ENCODE measurements at places on chromosomes 5 and 9.

DNA sequence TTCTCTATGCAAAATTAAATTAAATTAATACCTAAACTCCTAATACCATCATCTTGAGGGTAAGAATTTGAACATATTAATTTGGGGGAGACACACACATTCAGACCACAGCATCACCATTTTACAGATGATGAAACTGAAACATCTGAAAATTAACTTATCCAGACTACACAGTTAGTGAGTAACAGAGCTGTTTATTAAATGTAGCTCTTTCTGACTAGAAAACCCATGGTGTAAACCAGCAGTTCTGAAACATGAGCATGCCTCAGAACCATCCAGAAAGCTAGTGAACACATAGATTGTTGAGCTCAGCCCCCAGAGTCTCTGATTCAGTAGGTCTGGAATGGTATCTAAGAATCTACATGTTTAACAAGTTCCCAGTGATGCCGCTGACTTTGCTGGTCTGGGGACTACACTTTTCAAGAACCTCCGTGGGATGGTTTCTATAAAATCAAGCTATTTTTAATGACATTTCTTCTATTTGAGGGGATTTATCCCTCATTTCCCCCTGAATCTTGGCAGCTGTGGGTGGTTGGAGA lies 113.5 kb downstream of the RORB start:
- DNase-seq = no peak

DNA sequence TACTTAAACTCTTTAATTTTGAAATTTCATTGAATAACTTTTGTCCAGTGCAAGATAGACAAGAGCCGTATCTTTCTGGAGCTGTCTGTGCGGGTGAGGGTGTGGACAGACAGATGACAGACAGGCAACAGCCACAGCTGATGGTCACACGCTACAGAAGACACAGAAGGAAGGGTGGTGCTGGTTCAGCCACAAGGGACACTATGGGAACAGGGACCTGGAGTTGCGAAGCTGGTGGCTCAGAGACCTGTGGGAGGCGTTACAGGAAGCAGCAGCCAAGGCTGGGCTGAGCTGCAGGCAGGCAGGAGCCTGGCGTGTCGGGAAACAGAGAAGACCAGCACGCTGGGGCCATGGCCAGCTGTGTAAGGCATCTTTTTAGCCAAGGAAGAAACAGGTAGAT lies 104.4 kb downstream of the WNK2 start:
- DNase-seq = no peak

DNA sequence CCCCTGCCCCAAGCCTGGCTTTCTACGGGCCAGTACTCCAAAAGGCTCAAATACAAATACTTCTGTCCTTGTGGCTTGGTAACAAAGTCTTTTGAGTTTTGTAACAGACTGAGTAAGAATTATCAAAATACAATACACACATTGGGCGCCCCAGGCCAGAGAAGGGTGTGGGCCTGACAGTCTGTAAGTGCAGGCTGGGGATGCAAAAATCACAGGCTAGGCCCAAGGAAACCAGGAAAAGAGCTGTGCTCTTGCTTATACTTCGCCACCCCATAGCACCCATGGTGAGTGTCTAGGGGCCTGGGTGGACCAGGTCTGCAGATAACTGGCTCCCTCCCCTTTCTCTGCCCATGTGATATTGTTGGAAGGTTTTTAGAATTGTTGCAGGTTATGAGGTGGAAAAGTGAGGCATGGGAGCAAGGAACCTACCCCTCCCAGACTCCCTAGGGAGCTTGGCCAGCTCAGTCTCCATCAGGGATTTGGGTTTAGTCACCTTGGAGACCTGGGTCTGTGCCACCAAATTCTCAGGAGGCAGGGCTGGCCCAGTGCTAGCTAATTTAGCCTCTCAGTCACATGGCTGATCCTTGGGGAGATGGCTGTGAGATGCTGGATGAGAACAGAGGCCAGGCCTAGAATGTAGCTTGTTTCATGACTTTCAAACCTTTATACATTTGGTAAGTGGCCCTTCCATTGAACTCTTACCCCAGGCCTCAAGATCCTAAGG lies 72.9 kb downstream of the TARS1 start:
- DNase-seq = no peak

DNA sequence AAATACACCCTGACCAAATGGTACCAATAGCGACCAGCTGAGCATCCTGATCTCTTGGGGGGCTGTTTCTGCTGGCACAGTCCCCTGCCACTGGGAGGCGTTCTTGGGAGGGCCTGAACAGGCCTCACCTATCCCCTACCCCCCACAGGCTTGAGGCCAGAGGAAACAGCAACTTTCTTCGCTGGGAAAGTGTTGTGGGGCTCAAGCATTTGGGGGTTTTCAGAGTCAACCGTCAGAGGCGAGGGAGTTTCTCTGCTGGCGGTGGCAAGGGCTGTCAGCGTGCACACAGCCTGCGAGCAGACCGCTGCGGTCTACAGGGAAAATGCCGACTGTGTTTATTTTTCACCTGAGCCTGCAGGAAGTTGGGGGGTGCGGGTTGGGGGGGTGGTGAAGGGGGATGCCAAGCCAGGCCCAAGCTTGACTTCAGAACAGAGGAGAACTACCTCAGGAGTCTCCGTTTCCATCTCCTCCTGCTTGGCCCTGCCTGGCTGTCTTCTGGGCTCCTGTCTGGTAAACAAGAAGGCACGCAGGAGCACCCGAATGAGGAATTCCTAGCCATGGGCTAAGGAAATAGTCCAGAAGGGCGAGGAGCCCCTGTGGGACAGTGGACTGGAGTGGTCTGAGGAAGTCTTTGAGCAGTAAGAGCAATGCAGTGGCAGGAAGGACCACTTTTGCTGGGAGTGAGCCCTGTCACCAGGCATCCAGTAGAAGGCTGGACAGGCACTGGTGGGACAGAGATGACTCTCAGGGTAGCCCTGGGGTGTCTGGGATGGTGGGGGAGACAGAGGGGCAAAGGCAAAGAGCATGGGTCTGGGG lies 18.1 kb downstream of the TCF7 start:
- DNase-seq = no peak

DNA sequence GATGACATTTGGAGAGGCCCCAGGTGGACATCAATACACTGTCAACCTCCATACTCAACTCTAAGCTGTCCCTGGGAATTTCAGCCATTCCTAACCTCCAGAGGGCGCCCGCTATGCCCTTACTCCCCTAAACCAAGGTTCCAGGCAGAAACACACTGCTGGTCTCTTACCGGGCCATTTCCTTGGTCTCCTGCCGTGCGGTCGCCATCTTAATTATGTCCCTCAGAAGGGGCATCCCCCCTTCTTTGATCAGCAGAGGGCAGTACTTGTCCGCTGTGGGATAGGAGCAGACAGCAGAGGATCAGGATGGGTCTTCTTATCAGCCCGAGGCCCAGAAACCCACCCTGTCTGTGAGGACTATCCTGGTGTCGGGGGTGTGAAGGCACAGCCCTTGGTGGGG lies 9.3 kb upstream of the ZDHHC12 start:
- no peak for DNase-seq

GRCh38 chr5:40478766-40479165 lies 200.9 kb upstream of the PTGER4 start:
- no peak for DNase-seq

- no peak for DNase-seq
Observed at GRCh38 chr9:89738137-89738932, 133.5 kb downstream of the GADD45G start.

DNA sequence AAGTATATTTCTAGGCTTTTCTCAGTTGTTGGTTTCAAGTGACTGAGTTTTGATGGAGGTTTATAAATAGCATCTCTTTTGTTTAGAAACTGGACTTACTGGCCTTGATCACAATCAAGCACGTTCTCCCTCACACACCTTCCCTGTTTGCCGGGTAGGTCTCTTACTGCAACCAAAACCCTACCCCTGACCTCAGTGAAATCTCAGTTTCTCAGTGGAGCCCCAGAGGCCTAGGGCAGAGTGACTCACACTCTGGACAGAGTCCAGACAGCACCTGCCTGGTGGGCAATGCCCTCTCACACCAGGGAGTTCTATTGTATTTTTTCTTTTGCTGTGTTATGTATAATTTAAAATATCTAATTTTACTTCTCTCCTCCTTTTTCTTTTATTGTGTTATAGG lies 48.4 kb upstream of the EPB41L4B start:
- DNase-seq = no peak

DNA sequence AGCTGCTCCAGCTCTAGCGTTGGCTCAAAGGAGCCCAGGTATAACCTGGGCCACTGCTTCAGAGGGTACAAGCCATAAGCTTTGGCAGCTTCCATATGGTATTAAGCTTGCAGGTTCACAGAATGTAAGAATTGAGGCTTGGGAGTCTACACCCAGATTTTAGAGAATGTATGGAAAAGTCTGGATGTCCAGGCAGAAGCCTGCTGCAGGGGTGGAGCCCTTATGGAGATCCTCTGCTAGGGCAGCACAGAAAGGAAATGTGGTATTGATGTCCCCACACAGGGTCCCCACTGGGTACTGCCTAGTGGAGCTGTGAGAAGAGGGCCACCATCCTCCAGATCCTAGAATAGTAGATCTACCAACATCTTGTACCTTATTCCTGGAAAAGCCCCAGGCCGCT lies 626.9 kb downstream of the MAT2B start:
- DNase-seq = no peak

DNA sequence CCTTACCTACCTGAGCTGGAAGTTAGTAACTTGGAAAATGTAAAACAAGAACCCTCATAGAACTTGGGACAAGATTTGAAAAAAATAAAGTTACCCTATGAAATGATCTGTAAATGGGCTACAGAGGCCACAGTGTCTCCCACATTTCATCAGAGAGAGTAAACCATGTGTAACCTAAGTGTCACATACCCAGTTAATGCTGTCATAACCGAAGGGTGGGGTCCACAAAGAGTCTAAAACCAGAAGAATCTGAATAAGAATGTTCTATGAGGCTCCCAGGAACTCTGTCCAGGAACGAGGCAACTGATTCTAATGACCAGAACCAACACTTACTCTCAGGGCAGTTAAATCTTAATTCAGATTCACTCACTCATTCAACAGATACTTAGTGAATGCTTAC lies 1.0 kb upstream of the FAM13B start:
- no peak for DNase-seq

DNA sequence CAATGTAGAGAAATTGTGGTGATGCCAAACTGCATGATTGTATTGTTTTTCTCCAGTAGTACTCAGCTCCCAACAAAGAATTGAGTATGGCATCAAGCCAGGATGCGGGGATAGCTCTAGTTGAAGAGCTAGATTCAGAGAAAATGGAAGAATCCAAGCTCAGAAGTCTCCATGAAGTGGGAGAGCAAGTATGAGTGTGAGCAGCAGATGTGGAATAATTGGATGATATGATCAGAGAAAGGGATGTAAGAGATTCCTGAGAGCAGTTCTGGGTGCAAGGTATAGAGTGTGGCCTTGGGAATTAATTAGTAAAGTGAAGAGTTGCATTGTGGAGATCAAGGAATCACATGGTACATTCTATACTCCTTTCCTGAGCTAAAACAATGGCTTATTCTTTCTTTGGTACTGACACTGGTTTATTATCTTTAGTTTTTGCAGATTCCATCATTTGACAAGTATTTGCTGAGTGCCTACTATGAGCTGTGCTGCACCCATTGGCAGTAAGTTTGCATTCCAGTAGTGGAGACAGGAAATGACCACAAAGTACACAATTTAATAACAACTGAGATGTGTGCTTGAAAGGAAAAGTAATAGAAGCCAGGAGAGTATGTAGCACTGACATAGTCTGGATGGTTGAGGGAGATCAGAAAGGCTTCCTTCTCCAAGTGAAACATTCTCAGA lies 177.1 kb downstream of the CPLANE1 start:
- peak; percentile 32 for DNase-seq

DNA sequence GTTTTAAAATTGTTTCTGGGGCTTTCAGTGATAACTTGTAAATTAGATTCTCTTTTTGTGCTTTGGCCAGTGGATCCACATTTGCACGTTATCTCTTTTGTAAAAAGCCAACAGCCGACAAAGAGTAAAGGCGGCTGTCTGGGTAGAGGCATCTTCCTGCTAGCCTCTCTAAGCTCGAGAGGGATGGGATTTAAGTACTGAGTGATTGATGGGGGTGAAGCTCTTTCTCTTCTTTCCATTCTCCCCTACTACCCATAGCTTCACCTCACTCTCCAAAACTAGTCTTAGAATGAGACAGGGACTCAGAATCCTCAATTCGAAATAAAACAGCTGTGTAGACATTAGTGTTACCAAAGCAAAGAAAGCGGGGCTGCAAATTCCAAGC lies 3.4 kb downstream of the PBX3 start:
- DNase-seq = no peak

DNA sequence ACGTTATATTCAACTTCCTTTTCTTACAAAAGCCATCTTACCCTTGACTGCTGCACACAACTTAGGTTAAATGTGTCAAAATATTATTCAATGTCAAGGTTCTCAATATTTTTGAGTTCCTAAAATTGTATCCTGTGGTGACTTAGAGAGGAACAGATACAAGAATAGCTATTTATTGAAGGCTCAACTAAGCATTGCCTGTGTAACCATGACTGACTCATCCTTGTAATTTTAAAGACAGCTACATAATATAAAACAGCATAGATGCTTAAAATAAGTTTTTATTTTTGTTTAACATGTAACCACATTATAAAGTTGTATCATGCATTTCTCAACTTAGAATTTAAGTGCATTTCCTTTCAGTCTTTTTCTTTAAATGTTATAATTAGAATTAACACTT lies 312.9 kb upstream of the RGMB start:
- DNase-seq = no peak

DNA sequence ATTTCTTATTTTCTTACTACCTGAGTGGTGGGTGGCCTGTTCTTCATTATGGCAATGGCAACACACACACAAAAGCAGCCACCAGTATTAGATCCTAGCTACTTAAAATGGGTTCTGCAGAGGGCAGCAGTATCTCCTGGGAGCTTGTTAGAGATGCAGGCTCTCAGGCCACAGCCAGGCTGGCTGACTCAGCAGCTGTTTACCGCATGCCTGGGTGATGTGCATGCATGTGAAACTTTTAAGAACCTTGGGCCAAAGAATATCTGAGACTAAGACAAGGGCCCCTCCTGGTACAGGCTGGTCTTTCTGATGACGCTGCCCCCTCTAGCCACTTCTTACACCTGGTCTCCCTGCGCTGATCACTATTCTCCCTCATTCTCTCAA lies 399.0 kb downstream of the MED10 start:
- no peak for DNase-seq

- DNase-seq = peak; percentile 28
Observed at GRCh38 chr5:54996466-54996865, 11.1 kb upstream of the ESM1 start.

DNA sequence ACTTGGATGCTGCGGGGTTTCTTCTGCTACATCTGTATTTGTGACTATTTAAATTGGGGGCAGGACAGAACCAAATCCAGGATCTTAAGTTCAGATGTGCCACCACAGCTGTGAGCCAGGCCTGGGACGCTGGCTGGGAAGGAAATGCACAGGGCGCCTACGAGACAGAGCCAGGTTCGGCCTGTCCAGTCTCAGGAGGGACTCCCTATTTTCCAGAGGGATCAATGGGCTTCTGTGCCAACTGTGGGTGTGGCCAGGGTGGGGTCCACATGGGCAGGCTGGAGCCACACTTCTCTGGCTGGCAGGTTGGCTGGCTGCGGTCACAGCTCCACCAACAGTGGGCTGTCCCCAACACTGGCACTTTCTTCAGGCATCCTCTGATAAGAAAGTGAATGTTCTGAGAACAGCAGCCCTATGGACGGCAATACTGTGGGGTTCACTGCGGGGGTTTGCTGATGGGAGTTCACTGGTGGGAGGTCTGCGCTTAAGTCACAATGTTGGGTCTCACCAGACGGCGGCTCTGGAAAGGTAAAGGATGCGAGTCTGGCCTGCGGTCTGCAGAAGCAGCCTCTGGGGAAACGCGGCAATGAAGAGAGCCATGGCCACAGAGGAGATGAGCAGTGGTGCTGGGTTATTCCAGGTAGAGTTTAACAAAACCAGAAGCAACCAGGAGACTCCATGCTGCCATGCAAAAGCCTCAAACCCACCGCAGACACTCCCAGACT lies 78.1 kb downstream of the DAP start:
- DNase-seq = no peak
